Stimulated activated CD8-positive, alpha-beta memory T cell treated with anti-CD3 and anti-CD28 coated beads, Interleukin-2, amount 100 ng/mL, for 1 hour (primary cell): ENCODE measurements at places on chromosomes 13 and 19.

DNA sequence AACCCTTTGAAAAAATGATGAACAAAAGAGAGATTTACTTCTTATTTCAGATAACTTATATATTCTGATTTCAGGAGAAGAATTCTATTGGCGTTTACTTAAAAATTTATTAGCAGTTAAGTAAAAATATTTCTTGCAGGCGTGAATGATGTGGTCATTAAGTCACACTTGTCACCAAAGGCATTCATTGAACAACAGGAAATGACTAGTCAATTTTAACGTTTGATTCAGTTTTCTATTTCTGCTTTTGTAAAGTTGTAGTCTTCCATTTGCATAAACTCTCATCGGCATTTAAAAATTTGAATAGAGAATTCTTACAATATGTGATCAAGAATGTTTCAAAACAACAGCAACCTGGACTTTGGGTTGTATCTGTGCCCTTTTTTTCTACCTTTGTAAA lies 83.4 kb downstream of the GPR12 start:
- no peak for DNase-seq

GRCh38 chr13:67520886-67521285 lies 290.8 kb upstream of the PCDH9 start:
- DNase-seq: no peak

DNA sequence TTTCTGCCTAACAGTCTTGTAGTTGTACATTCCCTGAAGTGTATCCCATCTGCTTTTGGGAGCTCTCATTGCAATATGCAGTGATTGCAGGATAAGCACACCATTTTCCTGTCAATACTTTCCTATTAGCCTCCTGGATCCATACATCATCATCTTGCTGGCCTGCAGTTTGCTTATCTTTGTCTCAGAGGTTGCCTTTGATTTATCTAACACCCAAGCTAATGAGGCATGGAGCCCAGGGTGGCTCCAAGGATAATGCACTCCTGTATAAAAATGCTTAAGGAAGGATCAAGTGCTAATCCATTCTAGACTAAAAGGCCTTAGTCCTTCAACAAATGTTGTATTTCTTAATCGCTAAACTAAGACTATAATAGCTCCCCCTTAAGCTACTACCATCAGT lies 161.6 kb upstream of the OBI1 start:
- no peak for DNase-seq

GRCh38 chr13:42740753-42741152 lies 40.6 kb upstream of the FAM216B start:
- no peak for DNase-seq

DNA sequence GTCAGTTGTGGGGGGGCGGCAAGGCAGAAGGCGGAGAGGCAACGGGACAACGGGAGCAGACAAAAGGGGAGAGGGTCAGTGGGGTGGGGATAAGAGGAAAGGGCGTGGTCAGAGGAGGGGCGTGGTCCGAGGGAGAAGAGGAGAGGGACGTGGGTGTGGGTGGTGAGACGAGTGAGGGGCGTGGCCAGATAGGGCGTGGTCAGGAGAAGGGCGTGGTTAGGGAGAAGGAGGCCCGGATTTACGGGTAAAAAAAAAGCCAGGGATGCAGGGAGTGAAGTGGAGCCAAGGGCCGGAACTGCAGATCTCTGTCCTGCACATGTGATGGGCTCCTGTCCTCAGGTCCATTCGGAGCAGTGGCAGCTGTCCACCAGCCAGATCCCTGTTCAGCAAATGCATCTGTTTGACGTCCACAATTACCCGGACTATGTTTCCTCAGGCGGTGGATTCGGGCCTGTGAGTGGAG lies 21.5 kb downstream of the CPT1C start:
- no peak for DNase-seq
